ENCODE measurements at places on chromosomes 5 and 9.

DNA sequence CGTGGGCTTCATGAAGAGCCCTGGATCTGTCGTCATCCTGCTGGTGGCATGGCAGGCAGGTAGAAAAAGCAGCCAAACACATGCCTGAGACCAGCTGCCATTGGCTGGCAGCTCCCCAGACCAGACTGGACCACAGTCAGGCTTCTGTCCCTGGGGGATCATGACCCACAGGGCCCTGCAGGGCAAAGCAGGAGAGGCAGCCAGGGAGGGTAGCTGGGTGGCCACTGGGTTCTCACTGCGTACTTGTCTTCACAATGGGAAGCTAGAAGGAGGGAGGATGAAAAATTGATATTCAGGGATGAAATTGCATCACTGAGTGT, 67.8 kb upstream of the GARNL3 start:
- no peak for DNase-seq

DNA sequence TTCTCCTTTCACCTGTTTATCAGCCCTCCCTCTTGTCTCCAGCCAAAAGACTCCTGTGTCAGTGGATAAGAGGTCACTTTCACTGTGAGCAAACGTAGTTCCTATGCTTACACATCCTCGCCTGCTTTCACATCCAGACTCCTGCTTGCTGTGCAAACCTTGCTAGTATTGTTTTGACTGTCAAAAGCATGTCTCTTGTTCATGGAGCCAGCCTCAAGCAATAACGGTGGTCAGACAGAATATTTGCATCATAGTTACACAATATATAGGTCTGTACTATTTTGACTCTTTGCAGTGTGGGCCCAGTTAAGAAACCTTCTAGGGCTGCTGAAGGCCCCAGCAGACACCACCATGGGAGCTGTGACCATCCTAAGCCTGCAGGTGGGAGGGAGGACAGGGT, 420.0 kb downstream of the SEMA5A start:
- DNase-seq = no peak

GRCh38 chr9:117343427-117343826, 71.4 kb downstream of the ASTN2 start:
- DNase-seq = no peak

- no peak for DNase-seq
These were observed 51.0 kb upstream of the BRINP1 start for GRCh38 chr9:119420231-119420630.

DNA sequence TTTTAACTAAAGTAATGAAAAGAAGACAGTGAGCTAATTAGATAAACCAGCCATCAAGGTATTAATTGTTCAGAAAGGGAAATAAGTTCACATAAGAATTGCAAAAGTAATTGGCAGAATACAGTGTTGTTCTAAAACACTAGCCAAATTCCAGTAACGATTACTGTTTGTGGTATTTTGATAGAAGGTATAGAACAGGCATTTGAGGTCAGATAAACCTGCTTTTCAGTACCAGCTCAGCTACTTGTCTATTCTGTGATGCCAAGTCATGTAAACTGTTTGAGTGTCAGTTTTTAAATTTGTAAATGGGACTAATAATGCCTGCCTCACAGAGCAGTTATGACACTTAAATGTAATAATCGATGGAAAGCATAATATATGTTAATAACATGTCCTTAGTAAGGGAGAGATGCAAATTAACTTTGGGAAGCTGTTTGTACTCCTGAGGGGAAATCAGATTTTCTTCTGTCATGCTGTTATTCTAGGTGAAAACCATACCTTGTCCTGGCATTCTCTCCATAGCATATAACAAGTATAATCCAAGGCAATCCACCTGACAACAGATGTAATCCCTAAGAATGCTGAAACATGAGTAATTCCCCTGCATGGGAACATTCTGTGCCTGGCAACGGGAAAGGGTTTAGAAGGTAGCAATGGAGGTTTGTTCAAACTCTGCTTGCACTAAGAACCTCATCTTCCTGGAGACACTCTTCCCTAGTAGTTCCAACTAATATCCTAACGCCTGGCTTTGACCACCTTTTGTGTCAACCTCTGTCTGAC, 509.5 kb upstream of the PAPPA start:
- DNase-seq = no peak

DNA sequence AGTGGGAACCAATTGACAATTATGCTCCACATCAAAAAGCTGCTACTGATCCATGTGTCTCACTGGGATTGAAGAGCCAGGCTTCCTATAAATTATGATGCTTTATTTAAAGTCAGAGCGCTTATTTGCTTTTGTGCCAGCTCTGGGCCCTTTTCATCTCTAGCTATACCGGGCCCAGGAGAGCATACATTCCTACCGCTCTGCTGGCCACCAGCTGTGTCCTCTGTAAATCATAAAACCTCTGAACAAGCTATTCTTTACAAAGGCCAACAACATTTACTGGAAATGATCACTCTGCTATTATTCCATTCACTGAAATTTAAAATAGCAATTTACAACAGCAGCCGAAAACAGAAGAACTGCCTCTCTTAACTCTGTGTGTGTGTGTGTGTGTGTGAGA, 86.6 kb downstream of the ZNF608 start:
- DNase-seq = no peak

DNA sequence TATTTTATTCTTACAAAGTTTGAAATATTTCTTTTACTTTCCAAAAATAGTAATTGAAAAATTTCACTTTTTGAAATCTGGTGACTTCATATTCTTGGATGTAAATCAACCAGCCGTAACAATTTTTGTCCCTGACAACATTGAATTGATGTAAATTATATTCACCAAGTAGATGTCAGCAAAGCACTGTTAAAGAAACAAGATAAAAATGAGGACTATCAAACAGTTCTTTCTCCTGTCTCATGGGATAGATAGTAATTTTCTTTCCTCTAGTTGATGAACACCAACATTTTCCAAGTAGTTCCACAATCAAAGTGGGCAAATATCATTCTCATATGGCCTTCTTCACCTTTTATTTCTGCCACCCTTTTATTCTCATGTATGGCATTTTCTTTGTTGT, 1461.9 kb downstream of the MAT2B start:
- DNase-seq = no peak

DNA sequence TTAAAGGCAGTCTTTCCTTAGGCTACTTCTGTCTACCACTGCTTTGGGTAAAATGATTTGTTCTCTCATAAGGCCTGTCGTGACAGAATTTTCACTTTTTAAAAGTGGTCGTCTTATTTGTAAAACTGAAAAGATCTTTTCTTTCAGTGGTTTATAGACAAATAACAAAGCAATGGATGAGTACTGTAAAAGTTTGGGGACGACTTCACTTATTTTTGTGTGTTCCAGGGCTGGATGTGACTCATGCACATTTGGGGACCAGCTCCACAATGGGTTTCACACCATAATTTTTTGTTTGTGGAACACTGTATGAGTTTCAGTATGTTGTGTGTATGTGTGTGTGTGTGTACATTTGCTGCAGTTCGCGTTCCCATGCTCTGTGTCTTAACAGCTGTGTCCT, 53.6 kb downstream of the ARHGAP26 start:
- DNase-seq = no peak

All from left lung (tissue), 14 donors.